ENCODE measurements at places on chromosomes 1 and 21.

- no peak for DNase-seq
These were observed 40.8 kb upstream of the POFUT2 start for GRCh38 chr21:45328198-45329091.

DNA sequence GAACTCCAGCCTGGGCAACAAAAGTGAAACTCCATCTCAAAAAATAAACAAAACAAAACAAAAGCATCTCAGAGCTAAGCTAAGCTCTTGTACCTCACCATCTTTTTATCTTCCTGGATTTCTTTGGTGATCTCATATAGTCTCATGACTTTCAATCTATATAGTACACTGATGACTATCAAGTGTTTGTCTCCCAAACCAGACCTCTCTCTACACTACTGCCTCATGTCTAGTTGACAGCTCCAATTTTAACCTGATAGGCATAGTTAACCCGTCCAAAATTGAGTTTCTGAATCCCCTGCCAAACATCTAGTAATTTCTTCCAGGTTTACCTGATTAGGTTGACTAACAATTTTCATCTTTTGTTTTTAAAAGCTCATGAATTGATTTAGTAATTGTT is 151.7 kb downstream of the COP1 start:
- no peak for DNase-seq

DNA sequence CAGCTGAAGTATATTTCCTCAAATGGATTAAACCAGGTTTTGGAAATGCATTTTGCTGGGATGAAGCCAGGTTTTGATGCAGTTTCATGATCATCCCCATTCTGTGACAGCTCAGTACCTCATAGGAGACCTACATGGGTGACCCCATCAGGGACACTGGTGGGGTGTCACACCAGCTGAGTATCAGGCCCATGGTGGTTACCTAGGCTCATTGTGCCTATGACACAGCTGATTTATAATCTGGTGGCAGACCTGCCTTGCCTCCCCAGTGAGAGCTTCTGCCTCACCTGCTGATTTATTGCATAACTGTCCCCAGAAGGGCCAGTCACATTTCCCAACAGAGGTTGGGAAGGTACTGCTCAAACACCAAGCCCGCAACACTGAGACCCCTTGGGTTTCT is 3.8 kb downstream of the NCF2 start:
- DNase-seq, result no peak

GRCh38 chr1:231603598-231604275 is 22.9 kb upstream of the DISC1 start:
- DNase-seq, result no peak

DNA sequence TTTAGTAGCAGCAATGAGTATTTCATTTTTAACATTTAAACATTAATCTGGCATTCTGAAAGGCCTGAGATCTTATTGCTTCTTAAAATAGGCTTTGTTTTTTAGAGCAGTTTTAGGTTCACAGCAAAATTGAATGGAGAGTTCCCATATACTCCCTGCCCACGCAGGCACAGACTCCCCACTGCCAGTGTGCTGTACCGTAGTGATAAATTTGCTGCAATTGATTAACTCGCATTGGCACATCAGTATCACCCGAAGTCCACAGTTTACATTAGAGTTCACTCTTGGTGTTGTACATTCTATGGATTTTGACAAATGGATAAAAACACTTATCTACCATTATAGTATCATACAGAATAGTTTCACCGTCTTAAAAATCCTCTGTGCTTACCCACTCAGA is 71.8 kb upstream of the ERRFI1 start:
- no peak for DNase-seq

GRCh38 chr1:50704126-50704525 is 255.9 kb downstream of the FAF1 start:
- DNase-seq, result peak; percentile 12

- DNase-seq, result no peak
These were observed 53.1 kb downstream of the PHC2 start for GRCh38 chr1:33377756-33378155.

GRCh38 chr1:42676534-42677087 is 5.6 kb upstream of the YBX1 start:
- DNase-seq, result no peak

GRCh38 chr1:33228935-33229487 is 27.3 kb upstream of the ZNF362 start:
- DNase-seq, result peak; percentile 72

GRCh38 chr1:180863158-180863775 is 49.4 kb upstream of the KIAA1614 start:
- no peak for DNase-seq

- no peak for DNase-seq
These were observed 1350.4 kb downstream of the AMY1C start for GRCh38 chr1:105100102-105100501.

GRCh38 chr1:107139833-107140702 is 771 bp upstream of the NTNG1 start:
- peak; percentile 75 for DNase-seq

- DNase-seq, result no peak
These were observed 9.0 kb upstream of the CGN start for GRCh38 chr1:151502035-151502700.

GRCh38 chr1:174775621-174776020 is 224.1 kb upstream of the CACYBP start:
- DNase-seq, result no peak

DNA sequence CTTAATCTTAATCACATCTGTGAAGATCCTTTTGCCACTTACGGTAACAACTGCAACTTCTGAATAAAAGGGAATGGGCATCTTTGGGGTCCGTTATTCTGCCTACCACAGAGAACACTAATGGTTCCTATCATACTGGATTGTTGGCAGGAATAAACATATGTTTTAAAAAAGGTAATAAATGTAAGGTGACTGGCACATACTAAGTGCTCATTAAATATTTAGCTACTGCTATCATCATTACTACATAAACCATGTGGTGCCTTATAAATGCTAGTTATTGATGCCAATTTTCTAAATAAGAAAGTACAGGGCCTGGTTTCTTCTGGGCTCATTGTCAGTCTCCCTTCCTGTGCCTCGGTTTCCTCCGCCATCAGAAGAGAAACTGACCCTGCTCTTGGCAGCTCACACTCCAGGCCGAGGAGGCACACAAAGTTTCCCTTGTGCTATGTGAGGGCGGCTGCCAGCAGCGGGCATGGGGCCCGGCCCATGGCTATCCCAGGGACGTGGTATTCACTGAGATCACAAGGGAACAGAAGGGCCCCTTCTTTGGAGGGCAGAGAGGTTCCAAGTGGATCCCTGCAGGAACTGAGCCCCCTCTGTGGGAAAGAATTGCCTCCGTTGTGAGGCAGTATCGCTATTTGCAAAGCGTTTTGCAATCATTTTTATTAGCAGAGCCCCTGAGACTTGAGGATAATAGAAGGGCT is 26.2 kb downstream of the NAV1 start:
- no peak for DNase-seq

DNA sequence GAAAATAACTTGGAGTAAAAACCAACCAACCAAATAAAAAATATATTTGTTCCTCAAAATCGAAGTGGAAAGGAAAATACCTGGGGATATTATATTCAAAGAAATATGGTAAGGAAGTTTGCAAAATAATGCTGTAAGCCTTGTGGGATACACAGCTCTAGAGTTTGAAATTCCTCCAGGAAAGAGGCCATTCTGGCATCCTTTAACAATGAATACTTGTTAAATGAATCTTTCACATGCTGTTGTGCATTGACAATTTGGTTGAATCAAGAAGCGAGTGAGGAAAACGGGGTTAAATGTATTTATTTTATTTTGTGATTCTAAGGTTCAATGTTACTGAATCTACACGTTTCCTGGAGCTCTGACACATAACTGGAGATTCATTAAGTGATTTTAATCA is 30.5 kb upstream of the NTNG1 start:
- no peak for DNase-seq

DNA sequence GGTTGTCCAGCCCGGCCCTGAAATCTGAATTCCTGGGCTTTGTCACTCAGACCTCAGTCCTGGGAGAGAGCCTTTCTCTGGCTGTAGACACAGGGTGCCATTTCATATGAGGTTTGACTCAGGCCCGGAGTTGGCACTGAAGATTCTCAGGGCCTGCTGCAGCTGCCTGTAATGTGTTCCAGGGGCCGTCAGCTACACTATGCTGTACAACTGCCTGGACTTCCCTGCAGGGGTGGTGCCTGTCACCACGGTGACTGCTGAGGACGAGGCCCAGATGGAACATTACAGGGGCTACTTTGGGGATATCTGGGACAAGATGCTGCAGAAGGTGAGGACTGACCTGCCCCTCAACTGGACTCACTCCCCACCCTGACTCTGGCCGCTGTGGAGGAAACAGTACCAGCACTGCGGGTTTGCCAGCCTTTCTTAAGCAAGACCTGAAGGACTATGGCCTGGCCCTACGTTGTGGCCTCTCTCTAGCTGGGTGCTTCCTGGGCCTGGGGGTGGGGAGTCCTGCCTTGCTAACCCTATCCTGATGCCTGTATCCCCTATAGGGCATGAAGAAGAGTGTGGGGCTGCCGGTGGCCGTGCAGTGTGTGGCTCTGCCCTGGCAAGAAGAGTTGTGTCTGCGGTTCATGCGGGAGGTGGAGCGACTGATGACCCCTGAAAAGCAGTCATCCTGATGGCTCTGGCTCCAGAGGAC is 18.9 kb downstream of the FAAH start:
- no peak for DNase-seq

DNA sequence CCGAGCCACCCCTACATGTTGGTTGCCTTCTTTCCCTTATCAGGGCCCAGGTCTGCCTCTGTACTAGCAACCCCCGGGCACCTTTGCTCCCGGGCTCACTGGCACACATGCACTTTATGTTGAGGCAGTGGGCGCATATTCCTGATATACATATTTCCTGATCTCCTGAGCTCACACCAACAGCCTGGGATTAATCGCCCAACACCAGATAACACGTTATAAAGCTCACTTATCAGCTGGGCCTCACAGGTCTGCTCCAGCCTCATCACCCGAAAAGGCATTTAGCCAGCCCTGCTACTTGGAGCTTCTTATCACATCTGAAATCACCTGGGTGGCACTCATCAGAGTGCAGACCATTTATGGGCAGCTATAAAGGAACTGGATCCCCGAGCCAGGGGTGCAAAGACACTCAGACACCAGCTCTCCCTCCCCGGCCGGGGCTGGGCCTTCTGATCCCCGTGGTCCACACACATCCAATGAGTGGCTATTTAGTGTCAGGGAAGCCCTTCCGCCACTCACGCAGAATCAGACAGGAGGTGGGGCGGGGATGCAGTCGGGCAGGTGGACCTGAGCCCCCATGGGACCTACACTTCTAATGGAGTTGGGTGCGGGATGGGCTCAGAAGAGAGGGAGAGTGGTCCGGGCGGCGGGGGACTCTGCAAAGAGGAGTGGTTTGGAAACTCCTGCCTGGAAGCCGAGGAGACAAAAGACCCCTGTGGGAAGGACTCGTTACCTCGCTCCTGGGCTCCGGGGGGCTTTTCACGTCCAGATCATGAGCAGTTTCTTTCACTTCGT is 21.6 kb downstream of the RIPK4 start:
- DNase-seq, result no peak

GRCh38 chr1:57976216-57976615 is 552.4 kb upstream of the DAB1 start:
- no peak for DNase-seq

DNA sequence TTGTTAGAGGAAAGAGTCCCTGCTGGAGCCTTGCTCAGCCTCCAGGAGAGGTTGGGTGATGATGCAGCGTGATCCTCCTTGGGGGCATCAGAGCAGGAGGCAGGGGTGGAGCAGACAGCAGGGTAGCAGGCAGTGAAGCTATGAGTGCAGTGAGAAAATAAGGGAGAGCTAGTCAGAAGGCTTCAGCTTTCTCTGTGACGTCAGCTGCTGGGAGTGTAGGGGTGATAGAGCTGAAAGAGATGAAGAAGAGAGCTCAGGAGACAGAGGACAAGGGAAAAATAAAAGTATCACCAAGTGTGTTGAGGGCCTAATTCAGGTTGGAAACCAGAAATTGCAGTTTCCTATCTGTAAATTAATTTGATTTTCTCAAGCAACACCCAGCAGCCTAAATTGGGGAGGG is 2.2 kb upstream of the ADAM30 start:
- no peak for DNase-seq

- no peak for DNase-seq
These were observed 1034.1 kb upstream of the PRMT6 start for GRCh38 chr1:106022312-106022902.

DNA sequence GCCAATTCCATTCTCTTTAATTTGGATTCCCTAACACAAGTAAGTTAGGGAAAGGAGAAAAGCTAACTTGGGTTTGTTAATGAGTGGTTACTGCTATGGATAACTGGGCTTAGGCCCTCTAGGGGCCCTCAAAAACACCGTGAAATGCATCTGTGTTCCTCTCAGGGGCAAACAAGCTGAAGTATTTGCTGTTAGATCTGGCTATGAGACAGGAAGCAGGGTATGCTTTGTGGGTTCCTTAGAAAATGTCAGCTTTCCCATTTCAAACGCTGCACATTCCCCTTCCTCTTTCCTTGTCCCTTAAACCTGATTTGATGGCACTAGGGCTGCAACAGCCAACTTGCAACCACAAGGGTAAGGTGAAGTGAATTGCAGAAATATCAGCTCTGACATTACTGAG is 5.7 kb upstream of the CAP1 start:
- no peak for DNase-seq

- no peak for DNase-seq
These were observed 23.6 kb downstream of the KCND3 start for GRCh38 chr1:111965781-111966443.

- DNase-seq, result no peak
These were observed 11.8 kb upstream of the SOD1 start for GRCh38 chr21:31647650-31648049.

DNA sequence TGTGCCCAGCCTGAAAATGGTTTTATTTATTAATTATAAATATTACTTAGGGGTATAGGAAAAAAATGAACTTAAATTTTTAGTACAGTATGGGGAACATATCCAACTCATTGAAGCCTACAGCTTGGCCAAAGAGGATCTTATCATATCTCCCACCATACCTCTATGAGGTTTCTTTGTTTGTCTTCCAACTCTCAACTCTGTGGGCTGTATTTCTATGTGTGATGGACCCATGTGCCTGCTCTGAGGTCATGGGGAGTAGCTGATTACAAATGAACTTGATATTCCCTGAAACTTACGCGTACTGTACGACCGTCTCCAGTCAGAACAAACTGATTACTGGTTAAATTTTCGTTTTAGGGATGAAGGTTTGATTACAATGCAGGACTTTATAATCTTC is 41.4 kb upstream of the PODN start:
- DNase-seq, result no peak

- no peak for DNase-seq
These were observed 506 bp downstream of the JUN start for GRCh38 chr1:58783090-58783992.
